ENCODE measurements at places on chromosomes 2 and 18. TPM values are rescaled to one million over a fixed set of nuclear protein-coding genes. Genes with fewer than 3 reads are reported as not detected.

Gene CPO
- 0.35 TPM for polyA plus RNA-seq

Gene ALLC
- 0.19 TPM for polyA plus RNA-seq

Gene STAT4
- 0.80 TPM for polyA plus RNA-seq

Gene FAM110C
- 3.8 TPM for polyA plus RNA-seq

Gene TUBA4B
- not detected for polyA plus RNA-seq

Gene SEMA4F
- 5.0 TPM for polyA plus RNA-seq

Gene ABHD3
- polyA plus RNA-seq: 14.2 TPM

DNA sequence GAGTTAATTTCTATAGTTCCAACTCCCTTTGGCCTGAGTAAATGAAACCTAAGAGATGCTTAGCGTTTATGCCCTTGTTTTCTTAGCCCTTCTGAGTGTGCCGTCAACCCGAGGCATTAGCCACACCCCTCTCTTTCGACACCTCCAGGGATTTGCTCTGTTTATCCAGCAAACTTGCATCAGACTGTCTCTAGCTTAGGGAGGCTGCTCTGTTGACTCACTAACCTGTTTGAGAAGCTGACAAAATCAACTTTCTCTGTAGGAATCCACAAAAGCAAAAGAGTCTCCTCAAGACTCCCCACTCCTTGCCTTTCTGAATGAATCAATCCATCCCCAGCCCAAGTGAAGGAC, 317.6 kb downstream of the TNS1 start:
- DNase-seq: peak; percentile 67

DNA sequence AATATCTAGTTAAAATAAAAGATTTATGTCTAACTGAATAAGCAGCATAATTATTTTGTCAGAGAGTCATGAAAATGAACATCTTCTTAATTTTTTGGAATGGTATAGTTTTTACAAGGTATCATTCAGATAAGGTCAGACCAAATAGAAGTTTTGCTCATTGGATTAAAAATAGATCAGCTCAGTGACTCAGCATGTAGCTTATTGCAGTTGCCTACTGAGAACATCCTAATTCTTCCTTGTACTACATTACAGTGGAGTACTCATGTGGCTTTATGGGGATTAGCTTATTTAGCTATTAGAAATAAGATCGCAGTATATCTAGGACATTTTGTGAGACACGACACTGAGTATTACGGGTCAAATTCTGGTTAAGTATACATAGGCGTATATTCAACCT, 38.2 kb upstream of the PPM1B start:
- DNase-seq: no peak

DNA sequence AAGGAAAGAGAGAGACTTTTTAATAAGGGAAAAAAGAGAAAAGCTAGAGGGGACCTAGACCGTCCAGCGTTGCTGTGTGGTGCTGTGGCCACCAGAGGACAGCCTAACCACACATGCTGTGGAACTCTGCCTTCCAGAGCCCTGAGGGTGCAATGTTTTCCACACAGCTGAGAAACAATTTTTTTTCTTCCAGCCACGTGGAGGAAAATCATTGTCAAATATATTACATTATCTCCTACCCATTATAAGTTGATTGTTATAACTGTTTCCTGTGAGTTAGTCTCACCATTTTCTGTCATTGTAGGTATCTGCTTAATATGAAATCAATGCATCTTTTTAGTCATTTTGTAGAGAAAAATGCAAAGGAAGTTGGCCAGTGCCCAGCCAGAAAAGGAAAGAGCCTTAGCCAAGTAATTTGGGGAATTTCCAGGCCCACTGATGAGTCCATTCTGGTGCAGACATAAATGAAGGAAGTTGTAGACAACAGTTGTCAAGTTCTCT, 5.9 kb upstream of the MRPL19 start:
- peak; percentile 48 for DNase-seq

DNA sequence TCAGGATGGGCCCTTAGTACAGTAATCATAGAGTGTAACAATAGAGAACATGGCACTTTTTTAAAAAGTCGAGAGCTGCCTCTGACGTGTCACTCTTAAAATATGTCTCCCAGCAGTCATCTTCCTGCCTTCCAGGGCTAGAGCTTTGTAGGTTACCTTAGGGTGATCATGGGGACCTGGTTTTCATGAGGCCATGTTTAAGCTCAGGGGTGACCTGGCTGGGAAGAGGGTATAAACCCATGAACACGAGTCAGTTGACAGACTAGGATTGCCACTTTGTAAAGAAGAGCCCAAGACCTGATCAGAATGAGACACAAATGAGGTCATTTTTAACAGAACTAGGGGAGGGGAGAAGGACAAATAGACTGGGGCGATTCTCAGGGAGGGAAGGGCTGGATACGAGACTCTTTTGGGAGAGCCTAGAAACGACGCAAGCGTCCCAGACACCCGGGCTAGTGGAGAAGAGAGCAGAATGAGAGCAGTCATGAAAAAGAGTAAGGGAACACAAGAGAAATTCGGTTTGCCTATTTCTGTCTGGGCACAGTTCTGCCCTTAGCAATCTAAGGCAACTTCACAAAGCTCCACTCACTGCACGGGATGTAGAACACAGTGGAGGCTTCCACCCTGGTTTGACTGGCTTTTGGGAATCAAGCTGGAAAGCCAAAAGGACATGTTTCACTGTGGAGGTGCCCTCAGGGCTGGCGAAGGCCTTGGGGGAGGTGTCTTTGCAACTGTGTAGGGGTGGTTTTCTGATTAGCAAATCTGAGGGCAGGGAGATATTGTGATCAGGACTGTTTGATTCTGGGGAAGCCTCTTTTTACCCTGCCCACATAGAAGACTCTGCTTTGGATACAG, 1.8 kb upstream of the RAB31 start:
- no peak for DNase-seq

GRCh38 chr2:127398239-127398590, 10.4 kb upstream of the MAP3K2 start:
- peak; percentile 43 for DNase-seq

DNA sequence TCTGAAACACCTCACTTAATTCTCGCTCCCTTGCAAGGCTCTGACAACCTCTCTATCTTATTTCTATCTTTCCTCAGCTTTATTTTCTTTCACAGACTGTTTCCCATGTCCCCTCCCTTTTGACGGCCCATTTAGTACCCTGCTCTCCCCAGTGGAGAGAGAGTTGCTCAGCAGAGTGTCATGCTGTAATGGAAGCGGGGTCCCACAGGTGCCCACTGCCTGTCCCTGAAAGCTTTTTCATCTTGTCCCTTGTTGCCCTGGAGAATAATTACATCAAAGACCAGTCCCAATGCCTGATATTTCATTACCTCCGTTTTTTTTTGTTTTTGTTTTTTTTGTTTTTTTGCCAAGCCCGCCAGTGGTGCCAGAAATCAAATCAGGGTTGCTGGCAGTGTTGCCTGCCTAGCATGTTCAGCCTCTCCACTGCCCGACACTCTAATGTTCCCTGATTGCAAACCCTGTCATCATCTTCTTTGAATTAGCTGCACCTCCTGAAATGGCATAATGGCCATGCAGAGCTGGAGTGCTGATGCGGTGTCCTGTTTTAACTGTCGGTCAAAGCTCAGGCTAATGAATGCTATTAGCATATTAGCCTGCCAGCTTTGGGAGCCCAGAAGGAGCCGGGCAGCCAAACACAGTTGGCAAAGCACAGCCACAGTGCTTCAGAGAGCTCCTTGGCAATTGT, 71.2 kb upstream of the CAVIN2 start:
- no peak for DNase-seq

- DNase-seq: no peak
Observed at GRCh38 chr2:68857855-68858456, 13.2 kb downstream of the BMP10 start.

DNA sequence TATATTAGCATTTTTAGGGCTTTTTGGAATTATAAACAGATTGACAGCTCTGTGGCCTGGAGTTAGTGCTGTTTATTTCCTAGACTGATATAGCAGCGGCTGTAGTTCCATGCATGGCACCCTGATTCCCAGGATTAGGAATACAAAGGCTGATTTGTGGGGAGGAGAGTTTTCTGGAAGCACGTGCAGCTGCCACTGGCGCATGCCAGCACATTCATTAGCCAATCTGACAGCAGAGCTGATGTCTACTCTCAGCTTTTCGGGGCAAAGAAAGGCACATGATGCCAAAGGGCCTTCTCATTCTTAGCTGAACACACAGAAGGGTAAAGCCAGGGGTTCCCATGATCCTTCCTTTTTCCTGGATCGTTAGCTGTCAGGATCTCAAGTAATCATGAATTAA, 45.7 kb upstream of the RAPH1 start:
- DNase-seq: no peak

- no peak for DNase-seq
Observed at GRCh38 chr18:44536046-44536445, 144.6 kb upstream of the SETBP1 start.

- DNase-seq: no peak
Observed at GRCh38 chr2:134739879-134740301, 21.1 kb upstream of the TMEM163 start.

All from urinary bladder (tissue), 4 donors.